ENCODE measurements at places on chromosomes 5 and 9.
A peak's percentile ranks its signal among the peaks of the same experiment; 100 is the strongest.

DNA sequence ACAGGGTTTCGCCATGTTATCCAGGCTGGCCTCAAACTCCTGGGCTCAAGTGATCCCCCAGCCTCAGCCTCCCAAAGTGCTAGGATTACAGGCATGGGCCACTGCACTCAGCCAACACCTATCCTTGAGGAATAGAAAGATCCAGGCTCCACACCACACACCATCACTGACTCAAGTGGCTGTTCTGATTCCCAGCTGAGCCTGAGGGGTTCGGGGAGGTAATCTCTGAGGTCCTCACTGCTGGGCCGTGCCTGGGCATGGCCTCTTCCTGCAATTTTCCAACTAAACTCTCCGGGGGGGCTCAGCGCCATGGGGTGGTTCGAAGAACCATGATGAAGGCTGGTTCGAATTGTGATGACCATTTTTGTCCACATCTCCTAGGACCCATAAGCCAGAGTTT lies 31.0 kb upstream of the IL17B start:
- no peak for DNase-seq

DNA sequence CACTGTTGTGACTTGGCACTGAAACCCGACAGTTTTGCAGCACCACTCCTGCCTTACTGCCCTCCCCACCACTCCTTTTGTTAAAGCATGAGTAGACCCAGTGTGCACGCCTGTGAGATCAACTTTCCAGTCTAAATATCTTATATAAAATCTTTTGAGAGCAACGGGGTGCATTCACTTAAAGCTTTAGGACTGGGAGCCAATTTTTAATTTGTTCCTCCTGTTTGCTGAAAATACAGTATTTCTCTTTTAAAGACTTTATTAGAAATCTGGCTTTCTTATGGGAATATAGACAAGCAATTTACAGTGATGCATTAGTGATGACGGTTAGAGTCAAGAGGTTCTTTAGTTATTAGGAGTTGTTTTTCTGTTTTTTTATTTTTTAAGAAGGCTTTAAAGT lies 397.5 kb downstream of the TMEM167A start:
- DNase-seq: no peak

DNA sequence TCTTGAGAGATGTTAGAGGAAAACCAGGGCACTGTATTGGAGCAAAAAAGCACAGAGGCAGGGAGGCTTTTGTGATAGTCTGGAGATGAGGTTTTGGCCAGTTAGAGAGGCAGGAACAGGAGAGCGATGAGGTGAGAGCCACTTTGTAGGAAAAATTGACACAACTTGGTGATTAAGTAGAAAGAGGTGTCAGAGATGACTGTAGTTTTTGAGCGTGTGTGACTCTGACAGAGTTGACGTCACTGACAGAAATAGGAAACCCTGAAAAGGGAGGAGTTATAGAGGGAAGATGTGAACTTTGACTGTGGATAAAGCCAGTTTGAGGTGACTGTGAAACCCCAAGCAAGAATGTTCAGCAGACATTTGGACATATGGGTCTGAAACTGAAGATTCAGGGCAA lies 15.7 kb downstream of the NFX1 start:
- DNase-seq: no peak

DNA sequence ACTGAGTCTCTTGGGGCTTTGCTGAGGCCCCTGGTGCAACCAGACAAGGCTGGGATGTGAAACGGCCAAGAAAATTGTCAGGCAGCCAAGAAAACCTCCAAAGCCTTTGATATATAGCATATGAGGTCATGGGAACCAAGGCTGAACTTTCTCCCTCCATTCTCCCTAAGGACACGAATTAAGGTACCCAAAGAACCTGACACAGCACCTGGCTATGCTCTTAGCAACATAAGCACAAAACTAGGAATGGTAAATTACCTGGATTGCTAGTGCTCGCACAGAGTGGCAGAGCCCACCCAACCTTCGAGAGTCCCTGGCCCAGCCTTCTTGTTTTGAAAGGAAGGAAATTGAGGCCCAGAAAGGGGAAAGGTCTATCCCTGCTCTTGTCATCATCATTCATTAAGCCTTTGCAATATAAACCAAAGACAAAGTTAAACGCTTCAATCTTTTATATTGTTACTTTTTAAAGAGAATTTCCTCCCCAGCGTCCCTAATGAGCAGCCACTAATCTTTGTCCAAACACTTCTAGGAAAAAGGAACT lies 220.0 kb upstream of the NR4A3 start:
- DNase-seq: no peak

- DNase-seq: no peak
Measured at GRCh38 chr5:132156413-132156812, 71.2 kb downstream of the P4HA2 start.

DNA sequence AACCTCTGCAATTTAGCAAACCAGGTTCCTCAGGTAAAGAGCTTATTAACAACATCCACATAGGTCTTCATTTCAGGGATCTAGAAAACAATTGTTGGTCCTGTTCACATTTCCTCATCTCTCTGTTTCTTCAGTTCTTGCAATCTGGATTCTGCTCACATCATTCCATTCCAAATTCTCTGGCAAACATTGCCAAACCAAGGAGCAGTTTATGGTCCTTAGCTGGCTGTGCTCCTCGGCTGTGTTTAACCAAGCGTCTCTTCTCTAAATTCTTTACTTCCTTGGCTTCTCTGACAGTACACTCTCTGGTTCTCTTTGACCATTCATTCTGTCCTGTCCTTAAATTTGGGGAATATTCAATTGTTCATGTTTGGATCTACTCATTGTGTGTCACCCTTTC lies 65.8 kb upstream of the RANBP3L start:
- no peak for DNase-seq

GRCh38 chr9:76895186-76895585 lies 10.7 kb downstream of the PRUNE2 start:
- DNase-seq: no peak

- DNase-seq: no peak
Measured at GRCh38 chr5:173016598-173017046, 33.1 kb downstream of the ATP6V0E1 start.

DNA sequence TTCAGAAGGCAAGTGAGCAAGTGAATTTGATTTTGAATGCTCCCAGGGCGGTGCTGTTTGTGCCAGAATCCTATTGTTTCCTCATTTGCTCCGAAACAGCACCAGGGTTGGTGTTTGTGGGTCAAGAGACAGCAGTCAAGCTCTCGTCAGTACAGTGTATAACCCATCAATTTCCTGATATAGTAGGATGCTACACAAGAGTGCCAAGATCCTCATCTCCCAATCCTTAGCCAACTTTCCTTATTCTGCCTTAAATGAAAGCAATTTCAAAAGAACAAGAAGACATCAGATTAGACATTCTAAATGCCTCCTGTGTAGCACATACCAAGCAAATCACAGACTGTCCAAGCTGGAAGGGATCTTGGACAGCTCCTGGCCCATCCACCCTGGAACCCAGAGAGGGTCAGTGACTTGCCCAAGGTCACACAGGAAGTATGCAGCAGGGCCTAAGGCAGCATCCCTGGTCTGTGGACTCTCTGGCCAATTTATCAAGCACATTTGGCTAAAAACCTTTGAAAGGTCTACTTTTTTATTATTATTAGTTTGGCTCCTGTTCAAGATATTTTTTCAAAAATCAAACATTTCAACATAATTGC lies 4.5 kb downstream of the WHRN start:
- no peak for DNase-seq

- DNase-seq: peak; percentile 27
Measured at GRCh38 chr9:4666042-4666699, at the start of gene SPATA6L. Gene SPATA6L, minus strand, starts transcription at chr9:4666480. Its CDS starts 230 bp downstream, at chr9:4666250.

DNA sequence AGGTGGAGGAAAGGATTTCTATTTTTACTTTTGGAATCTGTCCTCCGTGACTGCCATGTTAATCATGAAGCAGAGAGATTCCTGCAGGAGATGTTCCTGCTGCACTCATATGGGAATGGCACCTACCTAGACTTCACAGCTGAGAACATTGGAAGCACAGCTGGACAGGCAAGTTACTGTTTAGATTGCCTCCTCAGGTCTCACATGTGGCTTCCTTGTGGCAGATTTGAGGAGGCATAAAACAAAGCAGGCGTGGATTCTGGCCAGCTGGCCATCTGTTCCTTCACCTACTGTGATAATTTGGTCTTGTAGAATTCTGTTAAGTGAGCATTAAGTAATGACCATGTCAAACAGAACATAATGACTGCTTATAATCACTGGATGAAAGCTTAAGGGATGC lies 193.4 kb downstream of the EDIL3 start:
- DNase-seq: no peak

DNA sequence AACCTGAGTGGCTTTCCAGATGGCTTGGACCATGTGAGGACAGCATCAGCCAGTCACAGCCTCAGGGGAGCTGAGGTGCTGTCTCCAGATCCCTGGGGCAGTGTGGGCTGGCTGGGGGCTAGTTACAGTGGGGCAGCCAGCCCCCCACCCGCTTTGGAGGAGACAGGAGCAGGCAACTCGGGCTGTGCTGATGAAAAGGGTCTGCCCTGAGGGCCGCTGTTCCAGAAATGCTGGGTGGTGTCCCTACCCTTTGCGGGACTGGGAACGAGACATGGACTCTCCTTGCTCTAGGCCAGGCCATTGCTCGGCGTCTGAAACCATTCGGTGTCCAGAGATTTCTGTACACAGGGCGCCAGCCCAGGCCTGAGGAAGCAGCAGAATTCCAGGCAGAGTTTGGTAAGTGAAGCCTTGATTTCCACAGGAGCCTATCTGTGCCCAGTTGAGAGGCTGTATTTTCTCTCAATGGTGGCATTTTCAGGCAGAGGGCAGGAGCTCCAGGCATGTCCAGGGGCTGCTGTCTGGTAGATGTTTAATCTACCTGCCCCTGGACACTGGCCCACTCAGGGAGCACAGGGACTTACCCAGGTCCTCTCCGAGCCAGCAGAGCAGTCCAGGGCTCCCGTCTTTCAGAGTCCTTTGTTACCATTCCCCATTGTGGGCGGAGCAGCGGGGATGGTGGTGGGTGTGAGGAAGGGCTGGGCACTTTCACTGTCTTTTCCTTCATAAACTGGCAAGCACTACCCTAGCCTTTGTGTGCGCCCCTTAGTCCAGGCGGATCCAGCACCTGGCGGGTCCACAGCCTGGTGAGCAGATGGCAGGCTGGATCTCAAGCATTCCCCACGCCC lies 7.2 kb downstream of the GRHPR start:
- no peak for DNase-seq

DNA sequence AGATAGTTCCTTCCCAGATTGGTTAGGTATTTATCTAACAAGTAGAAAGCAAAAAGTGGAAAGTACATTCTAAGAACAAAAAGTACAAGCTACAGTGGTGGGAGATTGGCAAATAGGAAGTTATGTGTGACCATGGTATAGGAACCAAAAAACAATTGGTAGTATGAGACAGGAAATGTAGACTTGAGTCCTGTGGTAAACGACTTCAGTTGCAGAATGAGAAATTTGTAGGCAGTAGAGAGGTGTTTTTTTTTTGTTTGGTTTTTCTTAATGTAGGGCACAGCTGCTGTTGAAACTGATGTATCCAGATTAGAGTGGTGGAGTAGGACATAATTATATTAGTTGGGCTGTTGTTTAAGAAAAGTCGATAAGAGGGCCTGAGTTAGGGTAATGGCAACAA lies 72.0 kb downstream of the CCNH start:
- no peak for DNase-seq

DNA sequence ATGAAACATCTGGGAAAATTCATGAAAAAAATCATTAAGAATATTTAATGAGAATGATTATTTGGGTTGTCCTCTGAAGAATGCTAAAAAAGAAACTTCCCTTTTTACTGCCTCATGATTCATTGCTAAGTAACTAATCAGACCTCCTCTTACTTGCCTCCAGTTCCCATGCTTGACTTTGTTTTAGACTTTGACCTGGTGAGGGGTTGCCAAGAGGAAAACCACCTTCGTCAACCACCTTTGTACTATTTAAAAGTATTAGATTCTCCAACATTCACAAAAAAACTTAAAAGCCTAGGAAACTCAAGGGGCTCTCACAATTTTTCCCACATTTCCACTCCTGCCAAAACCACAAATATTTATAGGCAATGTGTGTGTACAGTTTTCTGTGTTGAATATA lies 115.2 kb upstream of the ST8SIA4 start:
- no peak for DNase-seq

- no peak for DNase-seq
Measured at GRCh38 chr9:81320909-81321482, 368.4 kb downstream of the TLE1 start.

DNA sequence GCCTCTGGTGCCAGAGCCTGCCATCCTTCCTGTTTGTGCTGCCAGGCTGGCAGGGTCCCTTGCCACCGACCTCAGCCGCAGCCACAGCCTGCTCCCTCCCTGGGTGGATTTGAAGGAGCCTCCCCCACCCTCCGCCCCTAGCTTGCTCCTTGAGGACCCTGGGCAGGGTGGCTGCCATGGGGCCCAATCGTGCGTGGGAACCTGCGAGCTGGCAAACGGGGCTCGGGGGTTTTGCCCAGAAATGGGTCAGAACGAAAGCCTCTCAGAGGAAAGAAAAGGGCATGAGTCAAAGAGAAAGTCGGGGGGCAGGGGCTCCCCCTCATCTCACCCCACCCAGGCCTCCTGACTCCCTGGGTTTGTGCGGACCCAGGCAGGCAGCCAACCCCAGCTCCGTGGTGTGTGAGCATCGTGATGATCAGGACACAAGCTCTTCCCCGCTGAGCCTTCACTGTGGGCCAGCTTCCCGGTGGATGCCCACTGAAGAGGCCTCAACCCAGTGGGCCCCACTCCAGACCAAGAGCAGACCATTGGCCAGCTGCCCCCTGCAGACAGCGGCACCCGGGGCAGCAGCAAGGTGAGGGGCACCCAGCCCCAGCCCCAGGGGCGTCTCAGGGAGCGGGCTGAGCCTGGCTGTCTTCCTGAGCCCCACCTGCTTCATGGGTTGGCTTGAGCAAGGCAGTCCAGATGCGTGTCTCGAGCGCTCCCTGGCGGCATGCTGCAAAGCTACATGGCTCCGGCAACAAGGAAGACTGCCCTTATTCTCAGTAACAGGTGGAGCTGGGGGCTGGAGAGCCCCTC lies 3.0 kb upstream of the FUT7 start:
- DNase-seq: peak; percentile 93

GRCh38 chr5:32233220-32233695 lies 59.1 kb upstream of the GOLPH3 start:
- no peak for DNase-seq

DNA sequence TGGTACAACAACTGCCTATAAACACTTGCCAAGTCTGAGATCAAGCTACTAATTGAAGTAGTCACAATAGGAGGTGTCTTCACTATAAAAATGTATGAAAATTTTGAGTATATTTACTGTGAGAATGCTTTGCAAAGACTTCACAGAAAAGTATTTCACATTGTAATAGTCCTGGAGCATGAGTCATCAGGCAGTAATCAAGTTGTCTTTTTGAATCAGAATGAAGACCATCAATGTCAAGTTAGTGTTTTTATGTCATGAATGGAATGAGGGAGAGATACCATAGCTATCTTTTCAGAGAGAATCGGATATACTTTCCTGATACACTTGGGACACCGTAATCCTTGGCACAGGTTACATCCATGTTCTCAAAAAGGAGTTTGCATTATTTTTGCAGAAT lies 466.9 kb upstream of the ARRDC3 start:
- no peak for DNase-seq

All from stimulated activated naive CD8-positive, alpha-beta T cell treated with anti-CD3 and anti-CD28 coated beads, Interleukin-15, amount 100 ng/mL, for 72 hours (primary cell).